ENCODE measurements at places on chromosomes 1 and 21. TPM values are rescaled to one million over a fixed set of nuclear protein-coding genes. Genes with fewer than 3 reads are reported as not detected.

BCAN gene
- 0.24 TPM for total RNA-seq

HSPA6 gene
- total RNA-seq = 0.06 TPM

HSPG2 gene
- 3,652 TPM for total RNA-seq

MRPL9 gene
- total RNA-seq = 53.4 TPM

CD247 gene
- not detected for total RNA-seq

SELP gene
- total RNA-seq = 27.7 TPM

CADM3 gene
- total RNA-seq = not detected

Measured in glomerular endothelial cell (primary cell).